CD4-positive, CD25-positive, alpha-beta regulatory T cell (primary cell): ENCODE measurements at places on chromosomes 12 and 14.

- no peak for DNase-seq
These were observed 217.3 kb upstream of the CPNE8 start for GRCh38 chr12:39122562-39123204.

GRCh38 chr14:32313844-32314376, 15.2 kb upstream of the AKAP6 start:
- no peak for DNase-seq

- no peak for DNase-seq
These were observed 218.1 kb downstream of the APAF1 start for GRCh38 chr12:98863167-98863566.

DNA sequence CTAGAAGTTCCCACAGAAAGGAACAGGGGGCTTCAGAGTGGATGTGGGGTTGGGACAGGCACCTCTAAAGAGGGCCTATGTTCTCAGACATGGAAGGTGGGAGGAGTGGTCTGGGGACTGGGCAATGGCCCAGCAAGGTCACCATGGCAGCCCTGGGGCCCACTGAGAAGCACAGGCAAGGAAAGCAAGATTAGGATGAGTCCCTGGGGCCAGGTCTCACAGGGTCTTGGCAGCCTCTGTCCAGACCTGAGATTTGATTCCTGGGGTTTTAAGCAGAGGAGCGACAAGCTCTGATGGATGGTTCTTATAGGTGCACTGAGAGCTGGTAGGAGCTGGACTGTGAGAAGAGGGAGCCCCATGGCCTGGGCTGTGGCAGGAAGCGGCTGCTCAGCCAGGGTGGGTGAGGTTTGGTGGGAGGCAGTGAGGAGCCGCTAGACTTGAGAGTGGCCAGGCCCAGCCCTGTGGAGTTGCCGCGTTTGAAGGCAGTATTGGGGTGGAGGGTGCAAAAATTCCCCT, 44.0 kb downstream of the DLK1 start:
- no peak for DNase-seq

- no peak for DNase-seq
These were observed 255.1 kb downstream of the NEDD1 start for GRCh38 chr12:97162173-97162572.

DNA sequence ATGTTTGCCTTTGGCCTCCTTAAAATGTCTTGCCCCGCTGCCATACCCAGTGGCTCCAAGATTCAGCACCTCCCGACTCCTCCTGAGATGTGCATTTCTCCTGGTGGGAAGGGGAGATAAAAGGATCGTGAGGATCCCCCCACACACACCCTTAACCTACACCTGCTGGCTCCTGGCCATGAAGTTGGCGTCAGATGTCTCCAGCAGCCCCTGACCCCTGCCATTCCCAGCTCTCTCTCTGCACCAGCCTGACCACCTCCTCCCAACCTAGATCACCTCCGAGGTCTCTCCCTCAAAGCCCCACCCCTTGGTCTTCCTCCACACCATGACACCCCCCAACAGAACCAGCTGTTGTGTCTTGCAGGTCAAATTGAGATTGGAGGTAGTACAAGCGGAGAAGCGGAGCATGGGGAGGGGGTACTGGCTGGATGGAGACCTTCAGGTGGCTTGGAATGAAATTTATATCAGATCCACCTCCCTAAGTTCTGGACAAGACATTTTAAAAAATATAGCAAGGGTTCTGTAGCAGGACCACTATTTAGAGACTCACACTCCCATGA, 151.1 kb upstream of the FKBP4 start:
- DNase-seq = no peak

- no peak for DNase-seq
These were observed 10.8 kb downstream of the BEGAIN start for GRCh38 chr14:100576091-100577085.

DNA sequence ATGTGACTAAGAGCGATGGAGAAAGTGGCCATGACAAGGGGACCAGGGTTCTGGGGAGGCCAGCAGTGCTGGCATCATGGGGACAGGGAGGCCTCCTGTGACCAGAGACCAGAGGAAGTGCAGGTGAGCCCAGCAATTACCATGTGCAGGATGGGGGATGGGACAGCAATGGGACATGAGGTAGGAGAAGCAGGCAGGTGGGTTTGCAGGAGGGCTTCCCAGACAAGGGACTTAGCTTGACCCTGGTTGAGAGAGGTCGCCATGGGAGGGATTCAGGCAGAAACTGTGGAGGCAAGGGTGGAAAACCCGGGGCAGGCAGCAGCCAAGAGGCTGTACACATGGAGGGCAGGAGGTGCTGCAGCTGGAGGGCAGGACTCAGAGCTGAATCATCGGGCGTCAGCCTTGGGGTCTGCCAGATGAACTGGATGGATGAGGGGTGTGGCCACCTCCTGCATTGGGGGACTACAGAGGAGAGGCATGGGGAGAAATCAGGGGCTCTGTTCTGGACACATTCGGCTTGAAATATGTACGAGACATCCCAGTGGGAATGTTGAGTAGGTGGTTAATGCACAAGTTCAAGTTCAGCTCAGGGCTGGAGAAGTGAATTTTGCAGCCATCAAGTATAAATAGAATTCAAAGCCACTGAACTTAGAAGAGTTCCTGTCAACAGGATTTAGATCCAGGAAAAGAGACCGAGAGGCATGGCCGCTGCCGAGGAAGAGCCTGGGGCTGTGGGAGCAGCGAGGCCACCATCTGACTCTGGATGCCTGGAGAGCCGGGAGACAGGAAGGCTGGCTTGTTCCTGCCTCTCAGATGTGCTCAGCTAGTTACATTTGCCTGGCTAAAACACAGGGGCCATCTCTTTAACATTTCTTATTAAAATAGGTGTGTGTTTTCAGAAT, 36.6 kb downstream of the SFSWAP start:
- no peak for DNase-seq

- no peak for DNase-seq
These were observed 253.9 kb downstream of the CACNA1C start for GRCh38 chr12:2306735-2307134.

DNA sequence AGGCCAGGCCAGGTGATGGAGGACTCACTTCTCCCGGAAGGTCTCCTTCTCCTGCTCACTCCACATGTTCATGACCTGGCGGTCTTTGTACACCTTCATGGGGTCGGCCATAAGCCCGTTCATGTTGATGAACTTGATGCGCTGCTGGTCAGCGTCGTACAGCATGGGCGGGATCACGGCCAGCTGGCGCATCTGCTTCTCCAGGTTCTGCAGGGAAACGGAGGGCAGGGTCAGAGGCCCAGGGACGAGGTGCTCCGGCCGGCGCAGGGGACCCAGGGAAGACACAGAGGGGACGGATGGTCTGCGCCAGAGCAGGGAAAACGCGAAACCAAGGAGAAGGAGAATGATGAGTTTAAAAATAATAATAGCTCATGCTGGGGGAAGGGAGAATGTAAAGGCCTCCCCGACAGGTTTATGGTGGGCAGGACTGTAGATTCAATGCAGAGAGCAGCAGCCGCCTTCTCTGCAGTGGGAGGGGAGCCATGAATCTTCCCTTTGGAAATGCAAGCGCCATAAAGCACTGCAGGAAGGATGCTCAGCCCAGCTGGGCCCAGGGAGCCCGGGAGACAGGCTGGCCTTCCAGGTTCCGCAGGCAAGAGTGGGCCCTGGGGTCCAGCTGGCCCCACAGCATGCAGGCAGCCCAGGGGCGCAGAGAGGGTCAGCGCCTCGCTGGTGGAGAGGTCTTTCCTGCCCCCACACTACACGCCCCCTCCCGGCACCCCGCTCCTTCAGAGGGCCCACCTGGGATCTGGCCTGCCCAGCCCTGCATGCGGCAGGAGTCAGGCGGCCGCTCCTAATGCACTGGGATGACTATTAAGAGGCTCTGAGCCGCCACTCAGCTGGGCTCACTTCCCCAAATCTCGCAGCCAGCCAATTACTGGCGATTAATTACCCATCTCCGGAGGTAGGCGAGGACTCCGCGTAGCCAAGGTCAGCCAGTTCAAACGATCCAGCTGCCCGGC, 132.0 kb downstream of the RFLNA start:
- DNase-seq = no peak

GRCh38 chr12:42166501-42166900, 21.8 kb upstream of the GXYLT1 start:
- DNase-seq = no peak

DNA sequence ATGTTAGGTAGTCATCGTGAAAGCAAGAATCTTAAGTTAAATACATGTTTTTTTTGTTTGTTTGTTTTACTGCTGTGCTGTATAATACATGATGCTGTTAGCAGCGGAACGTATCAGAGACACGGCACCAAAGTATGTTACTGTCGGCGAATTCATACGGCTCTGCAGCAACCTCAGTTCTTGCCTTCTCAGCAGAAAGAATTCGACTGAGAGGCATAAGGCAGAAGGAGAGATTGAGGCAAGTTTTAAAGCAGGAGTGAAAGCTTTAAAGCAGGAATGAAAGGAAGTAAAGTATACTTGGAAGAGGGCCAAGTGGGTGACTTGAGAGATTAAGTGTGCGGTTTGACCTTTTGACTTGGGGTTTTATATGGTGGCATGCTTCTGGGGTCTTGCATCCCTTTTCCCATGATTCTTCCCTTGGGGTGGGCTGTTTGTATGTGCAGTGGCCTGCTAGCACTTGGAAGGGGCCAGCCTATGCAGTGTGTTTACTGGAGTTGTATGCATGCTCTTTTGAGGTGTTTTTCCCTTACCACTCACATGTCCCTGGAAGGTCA, 23.7 kb downstream of the LEMD3 start:
- no peak for DNase-seq

DNA sequence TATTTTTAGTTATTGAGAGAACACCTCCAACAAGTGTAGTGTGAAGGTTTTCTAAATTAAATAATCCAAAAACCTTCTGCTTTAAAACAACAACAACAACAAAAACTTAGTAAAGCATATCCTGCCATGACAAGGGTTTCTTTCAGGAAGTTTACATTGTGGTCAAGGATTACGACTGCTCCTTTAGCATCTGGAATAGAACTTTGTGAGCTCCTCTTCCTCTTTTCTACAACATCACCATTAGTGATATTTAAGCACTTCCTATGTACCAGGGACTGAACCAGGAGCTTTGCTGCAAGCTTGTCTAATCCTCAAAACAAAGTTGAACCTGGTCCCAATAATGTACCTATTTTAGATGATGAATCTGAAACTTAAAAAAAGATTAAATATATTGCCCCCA, 315.4 kb upstream of the KITLG start:
- DNase-seq = no peak

DNA sequence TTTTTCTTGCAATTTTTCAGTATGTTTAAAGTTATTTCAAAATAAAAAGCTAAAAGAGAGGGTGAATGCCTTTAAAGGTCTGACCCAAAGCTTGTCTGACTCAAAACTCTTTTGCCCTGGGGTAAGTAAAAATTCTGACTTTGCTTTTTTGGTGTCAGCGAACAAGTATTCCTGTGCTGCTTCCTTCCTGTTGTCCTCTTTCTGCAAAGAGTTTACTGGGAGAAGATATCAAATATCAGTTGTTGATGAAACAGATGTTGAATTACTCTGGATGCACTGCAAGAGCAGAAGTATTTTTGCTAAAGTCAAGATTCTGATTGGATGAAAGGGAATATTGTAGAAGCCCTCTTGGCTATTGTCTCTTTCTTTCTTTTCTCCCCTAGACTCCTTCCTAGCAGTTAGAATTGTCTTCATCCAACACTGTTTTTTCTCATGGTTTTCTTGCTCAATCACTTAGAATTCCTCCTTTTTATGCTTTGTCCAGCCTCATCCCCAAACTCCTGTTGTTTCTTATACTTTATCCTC, 62.0 kb downstream of the DACT1 start:
- no peak for DNase-seq

DNA sequence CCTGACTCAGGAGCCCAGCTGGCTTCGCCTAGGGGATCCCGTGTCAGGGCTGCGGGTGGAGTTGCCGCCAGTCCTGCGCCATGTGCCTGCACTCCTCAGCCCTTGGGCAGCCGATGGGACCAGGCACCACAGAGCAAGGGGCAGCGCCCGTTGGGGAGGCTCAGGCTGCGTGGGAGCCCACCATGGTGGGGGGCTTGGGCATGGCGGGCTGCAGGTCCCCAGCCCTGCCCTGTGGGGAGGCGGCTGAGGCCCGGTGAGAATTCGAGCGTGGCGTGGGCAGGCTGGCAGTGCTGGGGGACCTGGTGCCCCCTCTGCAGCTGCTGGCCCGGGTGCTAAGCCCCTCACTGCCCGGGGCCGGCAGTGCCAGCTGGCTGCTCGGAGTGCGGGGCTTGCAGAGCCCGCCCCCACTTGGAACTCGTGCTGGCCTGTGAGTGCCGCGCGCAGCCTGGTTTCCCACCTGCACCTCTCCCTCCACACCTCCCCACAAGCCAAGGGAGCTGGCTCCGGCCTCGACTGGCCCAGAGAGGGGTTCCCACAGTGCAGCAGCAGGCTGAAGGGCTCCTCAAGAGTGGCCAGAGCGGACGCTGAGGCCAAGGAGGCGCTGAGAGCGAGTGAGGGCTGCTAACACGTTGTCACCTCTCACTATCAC, 135.1 kb upstream of the SEL1L start:
- no peak for DNase-seq

GRCh38 chr12:53624458-53624857, 1.7 kb downstream of the ATF7 start:
- DNase-seq = no peak

DNA sequence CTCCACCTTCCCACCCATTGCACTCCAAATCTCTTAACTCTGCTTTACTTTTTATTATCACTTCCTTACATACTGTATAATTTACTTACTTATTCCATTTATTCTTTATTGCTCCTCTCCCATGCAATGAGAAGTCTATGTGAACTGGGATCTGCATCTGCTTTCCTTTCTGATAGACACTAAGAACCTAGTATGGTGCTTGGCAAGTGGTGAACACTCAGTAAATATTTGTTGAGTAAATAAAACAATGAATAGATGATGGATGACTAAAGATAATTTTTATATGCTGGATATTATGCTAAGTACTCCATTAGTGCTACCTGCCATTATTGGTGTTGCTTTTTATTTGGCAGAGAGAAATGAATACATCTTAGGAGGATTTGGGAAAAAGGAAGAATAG, 151.0 kb downstream of the TPH2 start:
- no peak for DNase-seq

DNA sequence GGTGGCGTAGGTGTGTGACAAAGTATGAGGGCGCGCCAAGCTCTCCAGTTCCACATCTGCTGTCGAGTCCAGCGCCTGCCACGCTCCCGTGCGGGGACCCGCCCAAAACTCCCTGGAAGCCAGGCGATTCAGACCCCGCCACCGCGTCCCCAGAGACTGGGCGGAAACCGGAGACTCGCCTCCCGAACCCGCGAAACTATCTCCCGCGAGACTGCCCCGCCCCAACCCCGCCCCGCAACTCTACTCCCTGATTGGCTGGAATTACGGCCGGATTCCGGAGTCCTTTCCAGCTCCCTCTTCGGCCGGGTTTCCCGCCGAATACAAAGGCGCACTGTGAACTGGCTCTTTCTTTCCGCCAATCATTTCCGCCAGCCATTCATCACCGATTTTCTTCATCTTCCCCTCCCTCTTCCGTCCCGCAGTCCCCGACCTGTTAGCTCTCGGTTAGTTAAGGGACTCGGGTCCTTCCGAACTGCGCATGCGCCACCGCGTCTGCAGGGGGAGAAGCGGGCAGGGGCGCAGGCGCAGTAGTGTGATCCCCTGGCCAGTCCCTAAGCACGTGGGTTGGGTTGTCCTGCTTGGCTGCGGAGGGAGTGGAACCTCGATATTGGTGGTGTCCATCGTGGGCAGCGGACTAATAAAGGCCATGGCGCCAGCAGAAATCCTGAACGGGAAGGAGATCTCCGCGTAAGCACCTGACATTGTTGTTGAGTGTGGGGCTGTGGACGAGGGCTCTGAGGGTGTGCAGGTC, at the start of gene MTHFD1:
TSS of gene MTHFD1 (plus strand) at position 572 of the 751 bp plus-strand sequence. CDS start at position 647, 75 bp downstream.
- DNase-seq = peak; percentile 96
